ENCODE measurements at places on chromosomes 1 and 21.
A peak's percentile ranks its signal among the peaks of the same experiment; 100 is the strongest.

DNA sequence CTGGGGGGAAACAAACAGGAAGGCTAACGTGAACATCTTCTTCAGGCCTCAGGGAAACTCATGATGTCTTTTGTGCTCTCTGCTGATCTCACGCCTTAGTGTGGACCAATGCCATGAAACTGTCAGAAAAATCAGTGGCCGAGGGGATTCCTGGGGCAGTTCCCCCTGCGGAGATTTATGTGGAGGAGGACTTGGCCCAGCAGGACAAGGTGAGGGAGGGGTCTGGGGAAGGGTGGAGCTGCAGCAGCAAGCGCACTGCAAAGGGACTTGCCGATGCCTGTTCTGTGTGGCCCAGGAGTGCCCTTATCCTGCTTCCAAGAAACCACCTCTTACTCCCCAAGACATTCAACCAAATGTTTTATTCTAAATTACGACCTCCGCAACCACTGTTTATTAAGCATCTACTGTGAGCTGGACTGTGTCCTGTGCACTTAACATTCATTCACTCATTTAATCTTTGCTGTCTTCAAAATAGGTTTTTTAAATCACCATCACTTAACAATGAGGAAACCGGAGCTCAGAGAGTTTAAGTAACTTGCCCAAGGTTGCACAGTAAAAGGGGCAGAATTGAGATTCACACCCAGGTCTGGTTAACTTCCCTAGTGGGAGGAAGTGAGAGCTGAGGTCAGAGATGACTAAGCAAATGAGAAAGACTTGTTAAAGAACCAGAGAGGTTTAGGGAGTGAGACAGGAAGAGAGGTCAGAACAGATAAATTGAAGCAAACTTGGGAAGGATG, 49.7 kb downstream of the FHAD1 start:
- DNase-seq, result no peak

DNA sequence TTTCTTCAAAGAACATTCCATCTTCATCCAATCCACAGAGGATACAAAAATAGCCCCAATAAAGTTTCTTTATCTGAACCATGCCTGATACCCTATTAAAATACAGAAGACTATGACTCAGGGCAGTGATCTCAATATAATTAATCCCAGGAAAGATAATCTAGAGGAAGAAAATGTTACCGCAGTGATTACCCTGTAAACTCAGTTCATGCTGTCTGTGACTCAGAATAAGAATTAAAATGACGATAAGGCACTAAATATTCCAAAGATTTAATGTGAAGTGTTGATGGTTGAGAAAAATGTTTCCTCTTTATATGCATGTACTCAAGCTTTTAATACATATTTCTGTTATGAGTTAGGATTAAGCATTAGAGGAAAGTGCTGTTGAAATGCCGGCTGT, 88.6 kb upstream of the LYPLAL1 start:
- DNase-seq, result no peak

DNA sequence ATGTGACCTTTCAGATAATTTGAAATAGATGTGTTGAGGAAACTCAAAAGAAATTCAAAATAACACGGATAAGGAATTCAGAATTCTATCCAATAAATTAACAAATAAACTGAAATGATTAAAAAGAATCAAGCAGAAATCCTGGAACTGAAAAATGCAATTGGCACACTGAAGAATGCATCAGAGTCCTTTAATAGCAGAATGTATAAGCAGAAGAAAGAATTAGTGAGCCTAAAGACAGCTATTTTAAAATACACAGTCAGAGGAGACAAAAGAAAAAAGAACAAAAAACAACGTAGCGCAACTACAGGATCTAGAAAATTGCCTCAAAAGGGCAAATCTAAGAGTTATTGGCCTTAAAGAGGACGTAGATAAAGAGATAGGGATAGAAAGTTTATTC, 99.6 kb upstream of the SAMSN1 start:
- DNase-seq, result no peak

- no peak for DNase-seq
These were observed 36.3 kb upstream of the C1orf21 start for GRCh38 chr1:184350573-184350972.

DNA sequence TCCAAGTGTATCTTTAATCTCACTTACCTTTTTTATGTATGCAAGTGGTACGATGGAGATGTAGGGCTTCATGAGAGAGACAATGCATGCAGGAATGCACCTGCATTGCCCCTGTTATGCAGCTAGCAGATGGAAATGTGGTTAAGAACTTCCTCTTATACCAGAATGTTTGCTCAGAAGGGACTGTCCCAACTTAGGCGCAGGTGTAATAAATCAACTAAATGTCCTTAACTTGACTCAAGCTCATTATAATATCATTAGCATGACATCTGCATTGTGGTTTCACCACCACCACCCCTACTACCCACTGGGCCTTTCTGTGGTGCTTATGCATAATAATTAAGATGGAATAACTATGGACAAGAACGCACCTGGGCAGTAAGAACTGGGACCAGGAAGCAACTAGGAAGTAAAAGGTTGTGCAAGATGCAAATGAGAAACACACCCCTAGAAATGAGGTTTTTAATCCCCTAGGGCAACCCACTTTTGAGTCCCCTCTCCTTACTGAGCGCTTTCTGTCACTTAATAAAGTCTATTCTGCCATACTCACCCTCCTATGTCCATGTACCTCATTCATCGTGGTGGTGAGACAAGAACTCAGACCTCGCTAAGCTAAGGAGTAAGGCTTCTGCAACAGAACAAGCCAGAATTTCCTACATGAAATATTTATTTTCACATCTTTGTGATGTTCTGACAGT, 1103.3 kb upstream of the B3GALT2 start:
- no peak for DNase-seq

DNA sequence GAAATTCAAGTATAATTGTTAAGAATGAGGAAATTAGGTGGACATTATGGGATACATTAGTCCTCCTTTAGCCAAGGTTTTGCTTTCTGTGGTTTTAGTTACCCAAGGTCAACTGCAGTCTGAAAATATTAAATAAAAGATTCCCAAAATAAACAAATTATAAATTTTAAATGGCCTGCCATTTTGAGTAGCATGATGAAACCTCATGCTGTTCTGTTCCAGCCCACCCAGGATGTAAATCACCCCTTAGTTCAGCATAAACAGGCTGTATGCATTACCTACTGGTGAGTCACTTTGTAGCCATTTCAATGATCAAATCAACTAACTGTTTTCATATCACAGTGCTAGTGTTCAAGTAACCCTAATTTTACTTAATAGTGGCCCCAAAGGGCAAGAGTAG, 132.5 kb upstream of the LYPLAL1 start:
- peak; percentile 32 for DNase-seq

- no peak for DNase-seq
These were observed 304 bp downstream of the PLPPR5 start for GRCh38 chr1:99004254-99004860.

GRCh38 chr1:109090196-109091077, at the start of gene TMEM167B:
TSS of gene TMEM167B (plus strand) at chr1:109090764. CDS start at chr1:109090873, 109 bp downstream.
- peak; percentile 81 for DNase-seq

DNA sequence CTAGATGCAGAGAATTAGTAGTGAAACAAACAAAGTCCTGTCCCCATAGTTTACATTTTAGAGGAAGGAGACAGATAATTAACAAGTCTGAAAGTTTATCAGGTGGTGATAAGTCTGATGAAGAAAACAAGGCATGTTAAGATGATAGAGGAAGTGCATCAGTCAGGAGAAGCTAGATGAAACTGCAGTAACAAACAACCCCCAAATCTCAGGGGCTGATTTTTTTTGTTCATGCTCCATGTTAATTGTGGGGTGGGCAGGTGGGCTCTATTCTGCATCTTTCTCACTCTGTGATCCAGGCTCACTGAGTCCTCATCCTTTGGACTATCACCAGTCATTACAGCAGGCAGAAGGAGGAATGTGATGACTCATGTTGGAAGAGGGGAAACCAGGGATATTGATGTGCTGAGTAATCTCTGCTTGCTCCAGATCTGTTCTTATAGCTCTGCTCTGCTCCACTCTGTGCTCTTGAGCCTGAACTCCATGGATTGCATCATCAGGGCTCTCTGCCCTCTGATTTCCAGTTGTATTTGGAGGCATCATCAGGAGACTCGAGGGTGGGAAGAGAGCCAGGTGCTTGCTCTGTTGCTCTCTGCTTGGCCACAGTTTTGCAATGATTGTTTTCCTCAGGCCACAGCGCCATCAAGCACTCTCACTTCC, 166.9 kb downstream of the IER5 start:
- DNase-seq, result peak; percentile 78

DNA sequence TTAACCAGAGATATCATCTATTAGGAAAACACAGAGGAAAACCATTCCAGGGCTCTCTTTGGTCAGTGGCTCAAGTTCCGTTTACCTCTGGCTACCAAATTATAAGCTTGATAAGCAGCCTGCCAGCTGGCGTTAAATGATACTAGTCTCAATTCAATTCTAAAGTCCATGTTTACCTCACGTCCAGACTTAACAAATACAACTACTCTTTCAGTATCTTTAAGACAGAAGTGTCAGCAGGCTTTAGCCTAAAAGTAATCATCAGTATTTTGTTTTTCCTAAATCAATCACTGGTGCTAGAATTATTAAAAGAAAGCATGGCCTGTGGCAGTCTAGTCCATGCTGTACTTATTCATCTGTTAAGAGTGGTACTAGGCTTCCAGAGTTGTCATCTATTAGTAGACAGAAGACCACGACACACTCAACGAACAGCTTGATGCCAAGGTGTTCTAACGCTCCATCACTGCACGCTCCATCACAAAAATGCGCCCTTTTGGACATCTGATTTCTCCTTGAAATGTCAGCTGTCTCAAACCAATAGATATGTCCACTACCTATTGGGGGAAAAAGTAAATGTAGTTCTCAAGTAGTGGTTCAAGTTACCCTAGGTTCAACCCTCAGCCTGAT, 1.5 kb downstream of the IVNS1ABP start:
- no peak for DNase-seq

- no peak for DNase-seq
These were observed 148.6 kb downstream of the SYF2 start for GRCh38 chr1:25083481-25084345.

DNA sequence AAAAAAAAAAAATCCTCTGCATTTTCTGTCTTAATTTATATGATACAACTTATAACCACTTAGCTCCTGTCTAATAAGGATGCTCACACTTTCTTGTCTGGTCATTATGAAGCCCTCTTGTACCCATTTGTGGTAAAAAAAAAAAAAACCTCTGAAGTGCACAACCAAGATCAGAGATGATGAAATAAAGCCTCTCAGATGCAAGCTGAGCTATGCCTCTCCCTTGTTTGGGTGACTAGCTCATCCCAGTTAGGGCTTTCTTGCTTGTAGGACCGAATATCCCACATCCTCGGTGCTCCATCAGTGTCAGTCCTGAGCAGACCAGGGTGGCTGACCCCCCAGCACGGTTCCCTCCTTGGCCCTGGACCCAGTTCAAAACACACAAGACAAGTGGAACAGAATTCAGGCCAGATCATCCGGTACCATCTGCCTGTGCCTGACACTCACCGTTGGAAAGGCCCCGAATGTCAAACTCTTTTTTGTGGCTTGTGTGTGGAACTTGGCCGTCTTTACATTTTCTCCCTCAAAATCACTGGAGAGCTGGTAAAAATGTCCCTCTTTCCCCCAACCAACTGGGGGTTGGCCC, 6.3 kb upstream of the SELENON start:
- no peak for DNase-seq

GRCh38 chr1:199489594-199489993, 537.9 kb upstream of the NR5A2 start:
- DNase-seq, result no peak

DNA sequence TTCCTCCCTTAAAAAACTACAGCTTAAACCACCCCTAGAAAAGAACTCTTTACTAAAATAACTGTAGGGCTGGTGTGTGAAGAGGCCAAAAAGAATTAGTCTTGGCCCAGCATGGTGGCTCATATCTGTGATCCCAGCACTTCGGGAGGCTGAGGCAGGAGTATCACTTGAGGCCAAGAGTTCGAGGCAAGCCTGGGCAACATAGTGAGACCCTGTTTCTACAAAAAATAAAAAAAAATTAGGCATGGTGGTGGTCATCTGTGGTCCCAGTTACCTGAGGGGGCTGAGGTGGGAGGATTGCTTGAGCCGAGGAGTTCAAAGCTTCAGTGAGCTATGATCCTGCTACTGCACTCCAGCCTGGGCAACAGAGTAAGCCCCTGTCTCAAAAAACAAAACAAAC, 44.9 kb downstream of the BCAR3 start:
- DNase-seq, result no peak

- DNase-seq, result peak; percentile 67
These were observed 46.0 kb downstream of the GRHL3 start for GRCh38 chr1:24364975-24365678.

- peak; percentile 57 for DNase-seq
These were observed 7.6 kb upstream of the CTTNBP2NL start for GRCh38 chr1:112388436-112388835.

GRCh38 chr1:223802602-223803001, 43.1 kb downstream of the TP53BP2 start:
- no peak for DNase-seq

DNA sequence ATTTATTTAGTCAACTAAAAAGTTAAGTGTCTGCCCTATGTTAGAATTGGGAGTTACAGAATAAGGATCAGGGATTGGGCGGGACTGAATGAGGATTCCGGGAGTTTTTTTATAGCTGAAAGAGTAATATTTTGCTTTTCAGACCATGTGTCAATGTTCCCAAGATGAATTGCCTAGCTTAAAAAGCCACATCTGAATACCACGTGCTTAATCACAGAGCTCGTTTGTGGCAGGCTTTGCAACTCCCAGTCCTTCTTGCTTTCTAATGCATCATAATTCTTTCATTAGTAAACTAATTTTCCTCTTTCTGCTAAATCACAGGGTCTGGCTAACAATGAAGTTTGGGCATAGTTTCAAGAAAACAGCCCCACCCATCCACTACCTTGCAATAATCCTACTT, 4.2 kb upstream of the BCL10 start:
- DNase-seq, result no peak

- no peak for DNase-seq
These were observed 5.7 kb upstream of the CYP4B1 start for GRCh38 chr1:46793126-46793525.

GRCh38 chr1:200342511-200343311, 67.1 kb downstream of the ZNF281 start:
- DNase-seq, result no peak

DNA sequence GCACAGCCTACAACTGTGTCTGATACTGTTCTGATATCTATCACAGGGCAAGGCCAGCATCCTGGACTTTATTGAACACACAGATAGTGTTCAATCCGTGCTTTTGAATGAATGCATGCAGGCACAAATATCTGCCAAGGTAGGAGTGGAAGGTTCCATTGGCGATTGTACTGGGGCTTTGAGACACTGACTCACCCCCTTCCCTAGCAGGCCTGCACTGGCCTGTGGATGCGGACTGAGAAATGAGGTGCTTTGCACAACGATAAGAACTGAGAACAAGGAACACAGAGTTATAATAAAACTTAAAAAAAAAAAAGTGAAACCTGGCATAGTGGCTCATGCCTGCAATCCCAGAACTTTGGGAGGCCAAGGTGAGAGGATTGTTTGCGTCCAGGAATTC, 62.4 kb upstream of the NGF start:
- no peak for DNase-seq

DNA sequence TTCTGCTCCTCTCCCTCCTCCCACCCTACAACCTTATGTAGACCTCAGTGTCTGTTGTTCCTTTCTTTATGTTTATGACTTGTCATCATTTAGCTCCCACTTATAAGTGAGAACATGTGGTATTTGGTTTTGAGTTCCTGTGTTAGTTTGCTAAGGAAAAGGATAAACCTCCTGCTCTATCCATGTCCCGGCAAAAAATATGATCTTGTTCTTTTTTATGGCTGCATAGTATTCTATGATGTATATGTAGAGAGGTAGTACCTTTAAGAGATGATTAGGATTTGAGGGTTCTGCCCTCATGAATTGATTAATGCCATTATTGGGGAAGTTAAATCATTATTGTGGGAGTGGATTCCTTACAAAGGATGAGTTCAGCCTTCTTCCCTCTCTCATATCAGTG, 41.8 kb downstream of the LRIF1 start:
- no peak for DNase-seq

All from kidney epithelial cell (primary cell).